DMS79 treated with DMSO at 0.1 percent for 48 hours (cell line): ENCODE measurements at places on chromosomes 6 and 20.

DNA sequence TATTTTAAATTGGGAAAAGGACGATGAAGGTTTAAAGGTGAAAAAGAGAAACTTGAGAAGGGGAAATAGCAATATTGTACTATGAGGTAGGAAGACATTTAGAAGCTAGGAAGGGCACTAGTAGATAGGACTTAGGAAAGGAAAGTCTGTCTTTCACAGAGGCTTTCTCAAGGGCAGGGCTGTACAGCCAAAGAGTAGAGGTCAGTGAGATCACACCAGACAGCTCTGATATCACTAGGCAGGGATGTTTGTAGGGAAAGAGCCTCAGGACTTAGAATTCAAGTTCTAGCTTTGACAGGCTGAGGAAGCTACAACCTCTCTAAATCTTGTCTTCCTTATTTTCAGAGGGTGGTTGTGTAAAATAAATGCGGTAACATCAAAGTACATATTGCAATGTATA lies 160.4 kb upstream of the SLC22A16 start:
- DNase-seq = no peak

- DNase-seq = no peak
Measured at GRCh38 chr6:20454204-20454824, 52.6 kb downstream of the E2F3 start.

GRCh38 chr20:21129861-21130260 lies 4.0 kb downstream of the KIZ start:
- no peak for DNase-seq

GRCh38 chr6:150573041-150573681 lies 26.5 kb upstream of the PLEKHG1 start:
- no peak for DNase-seq

GRCh38 chr6:127119102-127120022 lies 891 bp downstream of the RSPO3 start:
- DNase-seq = peak; percentile 37

DNA sequence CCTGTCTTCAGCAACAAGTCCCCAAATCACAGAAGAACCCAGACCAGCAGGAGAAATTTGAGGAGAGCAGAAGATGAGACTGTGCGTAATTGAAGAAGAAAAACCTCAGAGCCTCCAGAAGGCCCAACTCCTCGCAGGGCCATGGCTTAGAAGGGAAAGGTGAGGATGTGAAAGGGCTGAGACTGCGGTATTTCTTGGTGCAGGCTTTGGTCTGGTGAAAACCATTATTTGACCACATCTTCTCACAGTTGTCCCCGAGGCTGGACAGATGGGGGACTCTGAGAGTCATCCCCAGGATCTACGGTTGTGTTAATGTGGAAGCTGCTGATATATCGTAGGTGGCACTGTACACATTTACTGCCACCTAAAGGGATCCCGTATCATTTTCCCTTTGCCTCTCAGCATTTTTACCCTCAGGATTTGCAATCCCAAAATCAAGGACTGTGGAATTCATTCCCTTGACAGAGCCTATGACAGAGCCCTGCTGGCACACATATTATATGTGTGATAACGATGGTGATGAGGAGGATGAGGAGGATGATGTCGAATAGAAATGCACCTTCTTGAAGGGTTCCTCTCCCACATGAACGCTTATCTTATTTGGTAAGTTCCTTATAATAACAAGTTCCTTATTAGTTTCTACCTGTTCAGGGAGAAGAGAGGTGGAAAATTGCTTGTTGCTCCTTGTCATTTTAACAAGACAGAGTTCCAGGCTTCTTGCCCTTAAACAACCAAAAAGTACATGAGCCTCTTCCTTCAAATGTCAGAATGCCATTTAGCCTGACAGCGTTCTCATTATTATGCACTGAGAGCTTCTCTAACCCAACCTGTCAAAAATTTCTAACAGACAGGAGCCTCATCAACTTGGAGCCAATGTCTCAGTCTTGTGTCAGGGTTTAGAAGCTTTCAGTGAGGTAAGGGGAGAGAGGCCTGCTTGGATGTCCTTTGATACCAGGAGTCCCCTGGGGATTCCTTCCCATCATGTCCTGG lies 135.8 kb downstream of the PXDC1 start:
- DNase-seq = no peak

GRCh38 chr20:46351357-46352058 lies 43.2 kb upstream of the CDH22 start:
- DNase-seq = no peak

GRCh38 chr20:14410869-14411555 lies 73.6 kb upstream of the FLRT3 start:
- no peak for DNase-seq

DNA sequence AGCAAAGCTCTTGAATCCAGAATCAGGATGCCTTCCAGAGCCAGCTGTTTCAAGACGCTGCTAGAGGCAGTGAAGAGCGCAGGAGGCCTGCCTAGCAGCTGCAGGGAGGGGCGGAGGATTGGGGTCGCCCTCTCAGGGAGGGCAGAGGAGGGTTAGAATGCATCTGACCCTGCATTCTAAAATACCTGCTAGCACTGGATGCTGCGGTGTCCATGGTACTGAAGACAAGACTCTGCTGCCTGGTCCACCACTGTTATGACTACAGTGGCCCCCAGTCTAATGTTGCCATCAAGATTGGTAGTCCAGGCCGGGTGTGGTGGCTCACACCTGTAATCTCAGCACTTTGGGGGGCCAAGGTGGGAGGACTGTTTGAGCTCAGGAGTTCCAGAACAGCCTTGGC lies 193.7 kb upstream of the PROKR2 start:
- DNase-seq = no peak

- no peak for DNase-seq
Measured at GRCh38 chr6:148453906-148454305, 111.3 kb downstream of the SASH1 start.

- DNase-seq = no peak
Measured at GRCh38 chr6:13854716-13855250, 40.4 kb upstream of the MCUR1 start.

DNA sequence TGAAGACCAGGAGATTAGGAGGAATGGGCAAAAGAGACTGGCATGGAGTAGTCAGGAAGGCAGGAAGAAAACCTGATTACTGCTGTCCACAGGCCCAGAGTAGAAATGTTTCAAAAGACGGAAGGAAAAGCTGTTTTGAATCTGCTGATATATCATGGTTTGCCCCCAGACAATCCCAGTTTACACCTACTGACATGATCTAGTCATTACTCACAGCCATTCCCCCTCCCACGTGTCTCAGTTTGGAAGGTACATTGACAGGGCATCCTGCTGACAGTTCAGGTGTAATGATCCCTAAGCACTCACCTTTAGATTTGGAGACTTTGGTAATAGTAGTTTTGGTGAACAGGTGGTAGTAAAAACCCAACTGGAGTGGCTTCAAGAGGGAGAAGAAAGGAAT lies 9.8 kb upstream of the TXNDC5 start:
- no peak for DNase-seq

- DNase-seq = no peak
Measured at GRCh38 chr20:61655591-61655990, 403.5 kb downstream of the CDH4 start.

GRCh38 chr20:38299963-38300362 lies 4.0 kb upstream of the BPI start:
- no peak for DNase-seq

DNA sequence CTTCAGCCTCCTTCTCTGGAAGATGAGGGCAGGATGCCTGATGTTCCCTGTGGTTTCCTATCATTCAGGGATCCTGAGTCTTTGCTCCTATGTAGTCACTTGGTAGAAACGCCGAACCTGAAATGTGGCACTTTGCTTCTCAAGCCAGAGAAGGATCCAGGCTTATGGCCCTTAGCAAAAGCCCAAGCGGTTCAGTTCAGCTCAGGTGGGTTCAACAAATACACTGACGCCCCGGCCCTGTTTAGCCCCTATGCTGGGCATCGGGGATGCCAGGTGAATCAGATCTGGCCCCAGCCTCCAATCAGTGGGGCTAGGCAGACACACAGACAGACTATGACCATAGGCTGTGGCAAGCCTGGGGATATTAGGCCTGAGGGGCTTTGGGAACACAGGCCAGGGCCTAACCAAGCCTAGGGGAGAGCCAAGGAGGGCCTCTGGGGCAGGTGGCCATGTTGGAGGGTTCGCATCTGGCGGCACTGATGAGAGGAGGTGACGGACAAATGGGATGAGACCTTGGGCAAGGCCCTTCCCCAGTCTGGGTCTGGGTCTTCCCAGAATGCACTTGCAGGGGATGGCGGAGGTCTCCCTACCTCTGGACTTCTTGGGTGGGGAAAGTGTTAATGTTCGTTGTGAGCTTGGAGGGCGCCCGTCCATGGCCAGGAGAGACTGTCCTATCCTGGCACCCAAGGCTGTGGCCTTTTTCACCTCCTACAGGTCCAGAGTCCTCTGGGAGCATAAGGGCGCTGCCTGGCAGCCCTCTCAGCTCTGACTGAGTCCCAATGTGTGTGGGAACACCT lies 17.6 kb upstream of the SRC start:
- DNase-seq = no peak

DNA sequence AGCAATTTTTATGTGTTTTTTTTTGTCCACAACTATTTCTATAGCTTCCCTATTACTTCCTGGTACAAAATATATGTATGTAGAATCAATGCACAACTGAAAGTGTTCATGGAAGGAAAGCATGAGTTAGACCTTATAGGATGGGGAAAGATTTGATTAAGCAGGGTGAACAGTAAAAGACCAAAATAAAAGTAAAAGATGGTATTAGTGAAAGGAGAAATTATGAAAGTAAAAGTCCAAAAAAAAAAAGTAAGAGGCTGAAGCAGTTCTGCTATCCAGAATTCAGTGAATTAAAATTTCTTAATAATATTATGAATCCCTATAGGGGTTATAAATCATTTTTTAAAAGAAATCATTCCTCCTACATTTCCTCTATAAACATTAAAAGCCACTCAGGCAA lies 114.3 kb downstream of the EPHA7 start:
- DNase-seq = no peak

DNA sequence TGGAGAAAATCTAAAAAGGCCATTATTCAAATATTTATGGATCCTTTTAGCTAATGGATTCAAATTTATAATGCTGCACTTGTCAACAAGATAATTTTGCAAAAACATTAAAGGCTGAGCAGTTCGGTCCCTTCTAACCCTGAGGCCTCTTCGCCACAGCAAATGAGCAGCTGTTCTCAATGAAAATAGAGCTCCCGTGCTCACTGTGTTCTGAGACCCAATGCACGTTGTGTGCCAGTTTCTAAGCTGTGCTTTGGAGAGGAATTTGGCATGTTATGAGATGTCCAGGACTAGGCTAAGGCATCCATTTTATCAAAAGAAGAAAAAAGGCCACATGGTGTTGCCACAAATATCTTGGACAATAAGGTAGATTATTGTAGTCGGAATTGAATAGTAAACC lies 220.1 kb upstream of the TSHZ2 start:
- no peak for DNase-seq

DNA sequence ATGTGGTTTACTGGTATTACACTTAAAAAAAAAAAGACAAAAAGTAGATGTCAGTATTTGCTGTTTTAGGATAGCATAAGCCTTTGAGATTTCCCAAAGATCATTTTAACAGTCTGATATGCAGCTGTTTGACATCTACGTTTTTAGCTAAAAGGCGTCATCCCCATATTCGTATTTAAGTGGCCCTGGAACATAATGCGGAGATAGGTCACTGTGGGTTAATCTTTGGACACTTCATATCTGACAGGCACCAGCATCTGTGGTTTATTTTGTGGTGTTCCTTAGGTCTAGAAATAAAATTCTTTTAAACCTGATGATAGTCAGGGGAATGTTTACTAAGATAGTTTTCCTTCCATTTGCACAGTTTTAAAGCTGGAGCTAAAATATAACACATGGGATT lies 313.7 kb downstream of the SOX4 start:
- no peak for DNase-seq

DNA sequence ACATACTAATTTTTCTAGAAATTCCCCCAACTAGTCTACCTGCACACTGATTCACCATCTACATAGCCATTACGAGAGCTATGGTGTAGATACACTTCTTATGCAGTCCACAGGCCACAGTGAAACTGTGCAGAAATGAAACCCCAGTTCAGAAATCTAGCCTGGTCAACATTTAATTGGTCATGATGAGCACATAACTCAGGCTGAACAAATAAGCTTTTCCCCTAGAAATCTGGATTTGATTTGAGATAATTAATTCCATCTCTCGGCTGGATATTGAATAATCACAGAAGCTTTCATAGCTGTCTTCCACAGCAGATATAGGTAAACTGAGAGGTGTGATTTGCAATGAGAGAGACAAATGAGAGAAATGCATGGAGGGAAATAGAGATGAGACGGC lies 22.6 kb upstream of the TINAG start:
- no peak for DNase-seq

- no peak for DNase-seq
Measured at GRCh38 chr6:138682704-138683527, 90.7 kb upstream of the CCDC28A start.

DNA sequence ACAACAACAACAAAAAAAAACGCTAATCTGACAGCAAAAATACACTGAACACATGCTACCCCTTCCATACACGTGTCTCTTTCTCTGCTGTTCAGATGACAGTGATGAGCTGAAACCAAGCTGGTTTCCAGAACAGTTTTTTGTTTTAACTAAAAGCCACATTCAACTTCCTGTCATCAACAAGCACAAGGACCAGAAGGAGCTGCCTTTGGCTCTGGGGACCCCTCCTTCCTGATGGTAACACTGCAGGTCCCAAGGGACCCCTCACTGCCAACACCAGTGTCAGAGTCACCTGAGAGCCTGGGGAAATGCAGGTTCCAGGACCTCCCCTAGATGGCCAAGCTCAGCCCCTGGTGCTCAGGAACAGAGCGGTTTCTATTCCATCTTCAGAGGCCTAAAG lies 6.0 kb downstream of the CST7 start:
- no peak for DNase-seq

GRCh38 chr6:108781419-108782100 lies 66.7 kb upstream of the ARMC2 start:
- DNase-seq = no peak

- no peak for DNase-seq
Measured at GRCh38 chr6:76574746-76575145, 502.3 kb upstream of the IMPG1 start.

DNA sequence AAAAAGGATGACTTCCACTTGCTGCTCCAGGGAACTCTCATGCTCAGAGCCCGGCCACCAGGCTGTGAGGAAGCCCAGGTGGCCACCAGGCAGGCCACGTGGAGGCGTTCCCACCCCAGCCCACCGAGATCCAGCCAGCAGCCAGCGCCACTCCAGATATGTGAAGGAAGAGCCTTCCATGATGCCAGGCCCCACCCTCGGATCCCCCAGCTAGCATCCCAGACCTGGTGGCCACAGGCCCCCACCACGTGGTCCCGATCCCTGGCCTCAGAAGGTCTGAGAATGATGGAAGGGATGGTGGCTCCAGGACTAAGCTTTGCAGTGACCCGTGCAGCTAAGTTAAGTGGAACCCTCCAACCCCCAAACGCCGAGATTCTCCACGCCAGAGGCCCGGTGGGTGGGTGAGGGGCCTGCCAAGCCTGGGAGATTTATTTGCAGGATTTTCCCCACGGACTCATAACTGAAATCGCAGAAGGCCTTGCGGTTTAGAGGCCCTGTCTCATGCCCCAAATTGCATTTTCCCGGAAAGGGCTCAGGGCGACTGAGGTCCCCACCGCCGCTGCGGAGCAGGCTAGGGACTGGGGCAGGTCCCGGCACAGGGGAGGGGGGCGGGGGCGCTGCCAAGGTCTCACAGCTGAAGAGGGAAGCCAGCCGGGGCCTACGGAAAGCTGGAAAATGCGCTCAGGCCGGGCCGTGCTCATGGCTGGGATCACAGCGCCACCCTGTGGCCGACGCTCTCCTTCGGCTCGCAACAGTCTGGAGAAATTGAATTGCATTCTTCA lies 31.1 kb upstream of the CST7 start:
- peak; percentile 60 for DNase-seq

- DNase-seq = no peak
Measured at GRCh38 chr6:164102693-164103092, 688.2 kb downstream of the QKI start.

- DNase-seq = no peak
Measured at GRCh38 chr6:45822873-45823272, 192.8 kb downstream of the CLIC5 start.
